ENCODE measurements at places on chromosomes 6 and 20.

DNA sequence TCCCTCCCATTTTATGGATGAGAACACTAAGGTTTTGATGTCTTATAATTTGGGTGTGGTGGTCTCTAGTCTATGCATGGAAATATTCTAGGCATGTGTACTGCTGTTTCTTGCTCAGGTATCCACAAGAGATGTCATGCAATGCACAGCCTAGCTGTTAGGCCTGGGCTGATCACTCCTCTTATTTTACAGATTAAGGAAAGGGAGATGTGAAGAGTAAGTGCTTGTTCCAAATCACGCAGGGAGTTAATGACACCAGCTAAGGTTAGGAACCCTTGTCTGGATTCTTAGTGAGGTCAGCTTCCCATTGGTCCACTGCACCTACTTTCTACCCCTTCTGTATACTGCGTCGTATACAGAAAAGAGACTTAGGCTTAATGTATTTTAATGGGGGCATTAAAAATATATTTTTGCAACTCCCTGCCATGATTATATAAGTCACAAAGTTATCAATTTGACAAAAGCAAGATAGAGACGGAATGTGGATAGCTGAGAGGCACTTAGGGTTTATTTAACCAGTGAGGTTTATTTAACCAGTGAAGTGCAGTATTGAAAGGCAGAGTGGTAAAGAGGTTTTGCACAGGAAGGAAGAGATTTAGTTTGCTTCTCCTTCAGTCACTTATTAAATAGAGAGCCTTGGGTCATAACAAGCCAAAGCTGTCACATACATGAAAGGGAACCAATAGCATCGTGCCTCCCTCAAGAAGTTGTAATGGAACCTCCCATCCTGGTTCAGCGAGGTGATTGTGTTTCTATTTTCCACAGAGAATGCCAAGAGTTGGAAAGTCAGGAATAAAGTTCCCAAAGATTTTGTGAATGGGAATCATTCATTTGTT is 95.0 kb upstream of the FAM184A start:
- DNase-seq = no peak

- DNase-seq = no peak
These were observed 5.7 kb upstream of the FAM209A start for GRCh38 chr20:56518721-56519398.

DNA sequence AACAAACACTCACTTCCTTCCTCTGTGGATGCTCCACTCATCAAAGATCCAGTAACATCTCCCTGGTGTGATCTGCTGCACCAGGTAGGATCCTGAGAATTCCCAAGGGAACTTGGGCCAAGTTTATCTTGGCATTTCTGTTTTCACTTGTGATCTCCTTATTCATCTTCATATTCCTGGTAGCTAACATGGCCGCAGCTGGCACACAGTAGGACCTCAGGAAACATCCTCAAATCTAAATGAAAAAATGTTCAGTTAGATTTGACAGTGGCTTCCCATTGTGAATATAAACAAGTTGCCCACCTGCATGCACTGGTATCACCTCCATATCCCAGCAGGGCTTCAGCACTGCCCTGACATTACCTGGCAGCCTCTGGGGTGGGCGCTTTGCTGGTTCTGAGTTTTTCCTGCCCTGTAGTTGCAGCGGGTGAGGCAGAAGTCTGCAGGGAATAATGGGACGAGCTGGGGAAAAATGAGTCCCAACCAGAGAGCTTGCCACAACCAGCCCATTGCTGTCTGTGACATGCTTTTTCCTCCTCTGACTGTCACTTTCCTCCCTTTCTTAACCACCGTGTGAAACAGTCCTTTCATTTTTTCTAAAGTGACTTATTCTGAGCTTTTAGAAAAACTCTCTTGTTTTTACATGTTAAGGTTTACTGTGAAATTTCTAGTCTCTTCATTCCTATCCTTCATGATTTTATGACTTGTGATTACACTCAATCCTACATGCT is 9.4 kb upstream of the DSTN start:
- DNase-seq = no peak

- DNase-seq = peak; percentile 24
These were observed 661.3 kb downstream of the BCKDHB start for GRCh38 chr6:80767808-80768207.

GRCh38 chr6:12779772-12780171 is 63.2 kb downstream of the PHACTR1 start:
- no peak for DNase-seq

DNA sequence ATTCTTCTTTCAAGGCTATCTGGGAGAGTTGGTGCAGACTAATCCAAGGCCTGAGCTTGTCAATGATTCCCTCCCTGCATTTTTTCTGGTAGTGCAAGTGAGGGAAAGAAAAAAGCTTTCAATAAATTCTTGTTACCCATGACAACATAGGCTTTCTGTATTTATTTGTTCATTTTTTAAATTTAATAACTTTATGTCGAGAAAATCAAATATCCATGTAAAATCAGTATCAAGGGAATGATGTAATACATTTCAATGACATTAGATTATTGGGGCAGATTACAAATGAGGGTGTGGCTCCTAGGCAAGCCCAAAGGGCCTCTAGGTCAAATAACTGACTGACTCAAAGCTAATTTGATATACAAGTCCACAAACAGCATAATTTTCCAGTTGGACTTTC is 104.0 kb downstream of the GJA1 start:
- no peak for DNase-seq

DNA sequence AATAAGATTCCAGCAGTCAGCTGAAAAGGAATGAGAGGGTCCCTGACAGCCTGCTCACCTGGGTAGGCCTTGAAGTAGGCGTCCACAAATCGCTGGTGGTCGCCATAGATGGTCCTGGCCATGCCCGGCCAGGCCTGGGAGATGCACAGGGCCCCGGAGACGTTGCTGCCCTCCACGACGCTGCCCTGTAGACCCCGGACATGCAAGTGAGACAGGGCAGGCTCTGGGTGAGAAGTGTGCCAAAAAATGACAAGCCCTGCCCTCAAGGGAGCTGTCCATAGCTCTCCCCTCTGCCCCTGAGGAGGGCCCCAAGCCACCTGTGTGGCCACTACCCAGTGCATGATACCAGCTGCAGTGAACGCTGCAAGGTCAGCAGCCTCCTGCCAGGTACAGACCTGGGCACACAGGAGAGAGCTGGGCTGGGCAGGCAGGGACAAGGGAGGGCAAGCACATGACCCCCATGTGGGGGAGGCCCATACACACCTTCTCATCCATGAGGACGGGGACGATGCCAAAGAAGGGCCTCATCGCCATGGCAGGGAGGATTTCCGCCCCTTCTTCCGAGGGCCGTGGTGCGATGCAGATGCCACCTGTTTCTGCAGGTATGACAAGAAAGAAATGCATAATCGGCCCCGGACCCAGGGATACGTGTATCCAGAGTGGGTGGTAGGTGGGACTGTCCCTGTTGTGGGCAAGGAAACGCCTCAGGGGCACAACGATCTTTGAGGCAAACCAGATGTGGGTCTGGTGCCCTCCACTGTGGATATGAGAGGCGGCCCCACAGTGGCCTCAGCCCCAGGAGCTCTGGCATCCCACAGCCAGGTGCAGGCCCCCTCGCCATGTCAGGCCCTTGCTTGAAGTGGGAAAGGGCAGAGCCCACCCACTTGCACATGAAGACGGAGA is 21.2 kb upstream of the APMAP start:
- no peak for DNase-seq

GRCh38 chr6:37047689-37048402 is 42.4 kb downstream of the FGD2 start:
- no peak for DNase-seq

DNA sequence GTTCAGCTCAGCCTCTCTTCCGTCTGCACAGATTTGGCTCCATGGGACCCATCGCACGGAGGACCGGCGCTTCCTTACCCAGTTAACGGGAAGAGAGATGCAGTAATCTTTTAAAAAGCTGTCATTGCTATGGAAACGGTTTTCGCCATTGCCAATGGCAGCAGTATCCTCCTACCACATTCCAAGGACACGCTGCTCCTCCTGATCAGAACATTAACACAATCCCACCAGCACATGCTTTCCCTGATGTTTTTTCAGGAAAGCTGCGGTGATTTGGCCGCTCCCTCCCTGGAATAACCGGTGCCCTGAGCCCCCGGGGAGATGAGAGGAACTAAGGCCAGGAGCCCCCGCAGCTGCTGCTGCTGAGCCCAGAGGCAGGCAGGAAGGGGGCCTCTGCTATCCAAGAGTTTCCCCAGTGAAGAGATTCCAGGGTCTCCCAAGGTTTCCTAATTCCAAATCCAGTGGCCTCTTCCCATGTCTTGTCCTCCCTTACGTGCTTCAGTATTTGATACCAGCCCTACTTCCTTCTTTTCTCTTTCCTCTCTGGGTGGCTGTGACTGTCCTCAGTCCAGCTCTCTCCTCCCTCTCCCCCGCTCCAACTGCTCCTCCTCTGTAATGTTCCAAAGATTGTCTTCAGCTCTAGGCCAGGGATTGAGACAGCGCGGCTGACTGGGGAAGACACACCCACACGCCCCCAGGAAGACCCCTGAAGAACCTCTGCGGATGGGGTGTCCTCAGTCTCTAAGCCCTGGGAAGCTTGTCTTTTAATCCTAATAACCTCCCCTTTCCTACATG is 2.6 kb downstream of the BNIP5 start:
- DNase-seq = no peak

- DNase-seq = no peak
These were observed 1.9 kb upstream of the BCAS4 start for GRCh38 chr20:50792708-50793574.

DNA sequence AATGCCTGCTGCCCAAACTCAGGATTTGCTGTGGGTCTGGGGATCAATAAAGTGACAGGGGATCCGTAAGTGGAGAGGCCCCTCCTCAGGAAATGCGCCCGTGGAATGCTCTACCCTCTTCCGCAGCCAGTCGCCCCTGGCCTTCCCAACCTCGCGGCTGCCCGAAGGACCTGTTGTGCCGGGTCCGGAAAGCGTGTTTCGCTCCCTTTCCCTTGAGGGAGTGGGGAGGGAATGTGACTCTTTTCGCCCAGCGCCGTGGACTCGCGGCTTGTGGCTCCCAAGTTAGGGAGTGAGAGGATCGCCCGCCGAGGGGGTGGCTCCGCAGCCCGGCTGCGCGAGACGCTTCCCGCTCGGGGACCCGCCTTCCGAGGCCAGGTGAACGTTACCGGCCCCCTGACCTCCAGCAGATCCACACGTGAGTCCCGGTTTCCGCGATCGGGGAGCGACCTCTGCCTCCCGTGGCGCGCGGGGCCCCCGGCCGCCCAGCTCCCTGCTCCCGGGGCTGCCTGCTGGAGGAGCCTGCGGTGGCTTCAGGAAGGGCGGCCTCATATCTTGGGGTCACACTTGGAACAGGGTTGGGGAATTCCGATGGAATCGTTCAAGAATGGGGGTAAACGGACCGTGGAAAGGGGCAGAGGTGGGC is 666 bp downstream of the TPD52L1 start:
- peak; percentile 43 for DNase-seq

DNA sequence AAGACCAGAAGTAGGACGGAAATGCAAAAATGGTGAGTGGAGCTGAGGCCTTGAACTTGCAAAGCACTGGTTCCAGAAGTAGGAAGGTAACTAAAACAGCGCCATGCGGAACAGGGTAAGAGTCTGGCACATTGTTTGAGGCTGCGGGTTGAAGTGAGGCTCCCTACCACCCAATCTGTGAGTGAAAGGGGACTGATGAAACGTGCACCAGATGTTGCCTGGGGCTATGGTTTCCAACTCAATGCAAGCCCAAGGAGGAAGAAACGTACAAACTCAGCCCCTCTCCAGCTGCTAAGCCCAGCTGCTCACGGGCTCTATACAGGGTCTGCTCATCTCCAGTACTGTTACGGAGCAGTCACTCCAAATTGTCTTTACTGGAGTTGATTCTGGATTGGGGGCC is 68.7 kb upstream of the KCNK16 start:
- no peak for DNase-seq

GRCh38 chr6:109701221-109701620 is 10.1 kb downstream of the FIG4 start:
- DNase-seq = no peak

DNA sequence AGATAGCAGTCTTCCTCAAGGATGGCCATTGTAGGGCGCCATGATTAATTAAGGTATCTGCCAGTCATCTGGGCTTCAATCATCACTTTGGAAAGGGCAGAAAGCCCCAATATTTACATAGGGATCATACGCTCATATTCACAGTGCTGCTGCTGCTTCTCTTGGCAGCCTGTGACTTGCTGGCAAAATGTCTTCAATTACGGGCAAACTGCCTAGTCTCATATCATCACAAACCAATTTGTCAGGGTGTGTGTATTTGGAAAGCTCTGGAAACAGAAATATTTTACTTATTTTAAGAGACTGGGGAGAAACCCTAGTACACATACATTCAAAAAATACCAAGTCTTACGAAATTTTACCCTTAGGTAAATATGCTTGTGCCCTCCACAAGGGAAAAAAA is 77.6 kb downstream of the SAMD5 start:
- DNase-seq = peak; percentile 50

- DNase-seq = no peak
These were observed 5.9 kb downstream of the PCED1A start for GRCh38 chr20:2834401-2835110.

DNA sequence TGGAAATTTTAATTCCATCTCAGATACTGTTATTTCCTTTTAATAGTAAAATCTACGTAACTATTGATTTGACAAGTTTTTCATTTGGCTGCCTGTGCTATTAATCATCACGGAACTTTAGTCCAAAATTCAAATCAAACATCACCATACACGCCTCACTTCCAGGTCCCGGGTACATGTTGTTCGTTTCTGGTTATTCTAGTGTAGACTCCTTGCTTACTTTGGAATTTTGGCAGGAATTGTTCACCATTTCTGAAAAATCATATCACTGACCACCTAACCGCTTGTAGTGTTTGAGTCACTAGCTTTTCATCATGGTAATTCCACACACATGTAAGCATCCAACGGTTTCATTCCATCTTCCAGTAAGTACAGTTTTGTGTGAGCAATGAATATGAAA is 98.0 kb upstream of the NHSL1 start:
- no peak for DNase-seq

- no peak for DNase-seq
These were observed 47.0 kb downstream of the SLC22A23 start for GRCh38 chr6:3409699-3410384.

- DNase-seq = no peak
These were observed 24.6 kb downstream of the MTFR2 start for GRCh38 chr6:136225496-136225895.

DNA sequence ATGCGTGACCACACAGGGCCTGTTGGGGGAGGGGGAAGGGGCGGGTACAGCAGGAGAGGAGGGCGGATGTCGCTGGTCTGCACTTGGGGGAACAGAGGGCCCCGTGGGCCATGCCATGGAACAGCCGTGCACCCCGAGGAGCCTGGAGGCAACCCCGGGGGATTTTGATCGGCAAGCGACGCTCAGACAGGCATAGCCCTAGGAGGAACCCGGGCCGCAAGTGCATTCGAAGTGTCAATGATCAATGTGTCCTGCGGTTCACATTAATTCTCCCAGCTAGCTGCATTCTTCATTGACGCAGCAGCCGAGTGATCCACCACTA is 772.8 kb upstream of the DEFB115 start:
- DNase-seq = no peak

- no peak for DNase-seq
These were observed 125.9 kb downstream of the KIF6 start for GRCh38 chr6:39599341-39599740.

DNA sequence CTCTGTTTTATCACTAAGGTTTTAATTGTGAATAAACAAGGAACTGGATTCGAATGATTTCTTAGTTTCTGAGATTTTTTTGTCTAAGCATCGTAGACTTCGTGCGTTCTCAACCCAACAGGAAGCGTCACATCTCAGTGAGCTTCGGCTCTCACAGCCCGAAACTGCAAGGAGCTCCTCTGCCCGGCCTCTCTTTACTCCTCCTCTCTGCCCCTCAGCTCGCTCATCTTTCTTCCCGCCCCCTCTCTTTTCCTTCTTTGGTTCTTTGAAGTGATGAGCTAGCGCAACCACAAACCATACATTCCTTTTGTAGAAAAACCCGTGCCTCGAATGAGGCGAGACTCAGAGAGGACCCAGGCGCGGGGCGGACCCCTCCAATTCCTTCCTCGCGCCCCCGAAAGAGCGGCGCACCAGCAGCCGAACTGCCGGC is 480 bp upstream of the NT5E start:
- peak; percentile 20 for DNase-seq
